ENCODE measurements at places on chromosomes 7 and 10. TPM values are rescaled to one million over a fixed set of nuclear protein-coding genes. Genes with fewer than 3 reads are reported as not detected.

DNA sequence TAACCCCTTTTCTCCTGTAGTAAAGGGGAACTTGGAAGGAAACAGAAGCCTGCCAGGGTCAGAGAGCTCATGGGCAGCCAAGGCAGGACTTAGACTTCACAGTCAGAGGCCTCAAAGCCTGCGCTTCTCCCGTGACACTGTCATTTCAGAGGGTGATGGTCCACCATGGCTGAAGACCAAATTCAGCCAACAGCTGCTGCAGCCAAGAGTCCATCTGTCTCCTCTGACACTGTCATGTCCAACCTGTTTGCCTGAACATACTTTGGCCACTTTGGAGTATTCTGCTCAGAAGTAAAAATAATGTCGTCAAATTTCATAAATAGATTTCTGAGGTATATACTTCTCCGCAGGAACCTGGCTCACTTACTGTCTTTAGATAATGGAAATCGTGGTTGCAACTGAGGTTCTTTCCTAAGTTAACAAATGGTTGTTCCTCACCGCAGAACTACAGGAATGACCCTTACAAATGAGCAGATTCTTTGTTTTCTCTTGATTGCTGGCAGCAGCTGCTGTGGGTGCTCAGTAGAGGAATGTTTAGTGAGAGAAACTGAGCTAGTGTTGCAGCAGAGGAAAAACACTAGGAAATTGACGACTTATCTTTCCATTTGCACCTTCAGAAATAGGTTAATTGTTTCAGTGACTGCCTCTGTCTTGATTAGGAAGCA, 626.5 kb downstream of the SDK1 start:
- H3K36me3 ChIP-seq: no peaks in the 10 kb centered on the region
- H3K27ac ChIP-seq: no peak overlapping the region
- no peak for DNase-seq
- no peaks in the 10 kb centered on the region for H3K4me1 ChIP-seq

GRCh38 chr7:40221836-40222235, 87.0 kb downstream of the SUGCT start:
- H3K27me3 ChIP-seq: no peaks in the 10 kb centered on the region
- H3K27ac ChIP-seq: no peak overlapping the region
- DNase-seq: no peak
- H3K36me3 ChIP-seq: no peaks in the 10 kb centered on the region

GRCh38 chr7:3267966-3268690, 32.9 kb upstream of the SDK1 start:
- H3K36me3 ChIP-seq: no peaks in the 10 kb centered on the region
- no peaks in the 10 kb centered on the region for H3K4me1 ChIP-seq
- no peak for DNase-seq
- no peak overlapping the region for H3K27ac ChIP-seq
- no peaks in the 10 kb centered on the region for H3K27me3 ChIP-seq
- H3K4me3 ChIP-seq: no peak overlapping the region

- H3K36me3 ChIP-seq: peaks cover 41% of the 10 kb centered on the region
- peak overlapping the region; percentile 99 for H3K4me3 ChIP-seq
- H3K27ac ChIP-seq: peak overlapping the region; percentile 100
- no peaks in the 10 kb centered on the region for H3K27me3 ChIP-seq
- no peak for DNase-seq
These were observed 105.3 kb upstream of the TNRC18 start for GRCh38 chr7:5528815-5529442.

DNA sequence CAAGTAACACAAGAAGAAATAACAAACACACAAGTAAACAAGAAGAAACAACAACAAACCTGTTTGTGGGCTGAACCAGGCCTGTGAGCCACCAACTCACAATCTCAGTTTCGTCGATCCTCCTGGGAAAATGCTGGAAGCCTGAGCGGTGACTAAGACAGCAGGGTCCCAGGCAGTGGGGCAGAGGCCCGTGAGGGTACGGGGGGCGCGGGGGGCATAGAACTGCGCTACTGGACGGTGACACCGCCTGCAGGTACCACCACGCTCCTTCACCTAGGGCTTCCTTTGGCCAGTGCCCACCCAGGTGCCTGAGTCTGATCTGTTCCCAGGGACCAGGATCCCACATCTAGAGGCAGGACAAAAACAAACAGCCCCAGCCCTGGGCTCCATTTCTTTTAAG, 3.4 kb upstream of the CALN1 start:
- DNase-seq: no peak
- no peaks in the 10 kb centered on the region for H3K4me1 ChIP-seq
- H3K27ac ChIP-seq: no peak overlapping the region

Gene EPHA1
- 13.9 TPM for total RNA-seq

GRCh38 chr10:6678956-6679355, 98.9 kb upstream of the PRKCQ start:
- no peak for DNase-seq
- no peaks in the 10 kb centered on the region for H3K36me3 ChIP-seq
- no peaks in the 10 kb centered on the region for H3K4me1 ChIP-seq
- H3K27ac ChIP-seq: no peak overlapping the region
- no peak overlapping the region for H3K4me3 ChIP-seq

Gene KLF14
- not detected for total RNA-seq

GRCh38 chr10:61464461-61465170, 11.4 kb upstream of the TMEM26 start:
- H3K4me3 ChIP-seq: no peak overlapping the region
- no peak for DNase-seq
- no peaks in the 10 kb centered on the region for H3K36me3 ChIP-seq
- no peak overlapping the region for H3K27ac ChIP-seq
- no peaks in the 10 kb centered on the region for H3K4me1 ChIP-seq

Gene AGAP9
- total RNA-seq: 6.0 TPM

DNA sequence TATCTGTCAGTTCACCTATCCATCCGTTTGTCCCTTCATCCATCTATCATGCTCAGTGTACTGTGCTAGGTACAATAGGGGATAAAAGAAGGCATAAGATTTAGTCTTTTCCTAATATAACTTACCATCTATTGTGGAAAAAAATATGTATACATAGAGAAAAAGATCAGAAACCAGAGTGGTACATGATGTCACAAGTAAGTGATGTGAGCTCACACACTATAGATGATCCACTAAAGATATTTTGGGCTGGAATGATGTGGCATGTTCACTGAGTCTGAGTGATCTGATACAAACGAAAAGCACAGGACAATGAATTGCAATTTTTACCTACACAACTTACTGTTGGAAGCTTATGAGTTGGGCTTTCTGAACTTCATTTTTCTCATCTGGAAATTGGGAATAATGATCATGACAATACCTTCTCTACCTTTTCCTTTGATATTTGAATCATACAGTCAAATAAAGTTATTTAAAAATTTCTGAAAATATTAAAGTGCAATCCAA, 2.7 kb upstream of the TFAM start:
- no peak overlapping the region for H3K4me3 ChIP-seq
- DNase-seq: no peak
- no peak overlapping the region for H3K27ac ChIP-seq

DNA sequence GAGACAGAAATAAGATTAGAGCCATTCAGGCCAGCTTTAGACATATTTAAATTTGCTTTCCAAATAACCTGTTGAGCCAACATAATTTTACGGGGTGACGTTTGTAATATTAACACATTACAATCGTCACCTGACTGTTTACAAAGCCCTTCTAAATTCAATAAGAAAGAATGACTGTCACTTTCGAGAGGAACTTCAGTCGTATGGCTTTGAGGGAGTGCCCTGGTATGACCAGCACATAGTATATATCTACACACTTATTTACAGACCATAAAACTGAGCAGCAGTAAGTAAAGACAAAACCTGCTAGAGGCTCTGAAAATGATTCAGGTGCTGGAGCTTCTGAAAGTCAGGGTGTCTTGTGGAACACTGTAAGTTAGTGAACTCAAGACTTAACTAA, 62.4 kb downstream of the BLNK start:
- H3K4me1 ChIP-seq: no peaks in the 10 kb centered on the region
- no peak for DNase-seq
- H3K36me3 ChIP-seq: no peaks in the 10 kb centered on the region
- H3K4me3 ChIP-seq: no peak overlapping the region
- H3K27ac ChIP-seq: no peak overlapping the region

DNA sequence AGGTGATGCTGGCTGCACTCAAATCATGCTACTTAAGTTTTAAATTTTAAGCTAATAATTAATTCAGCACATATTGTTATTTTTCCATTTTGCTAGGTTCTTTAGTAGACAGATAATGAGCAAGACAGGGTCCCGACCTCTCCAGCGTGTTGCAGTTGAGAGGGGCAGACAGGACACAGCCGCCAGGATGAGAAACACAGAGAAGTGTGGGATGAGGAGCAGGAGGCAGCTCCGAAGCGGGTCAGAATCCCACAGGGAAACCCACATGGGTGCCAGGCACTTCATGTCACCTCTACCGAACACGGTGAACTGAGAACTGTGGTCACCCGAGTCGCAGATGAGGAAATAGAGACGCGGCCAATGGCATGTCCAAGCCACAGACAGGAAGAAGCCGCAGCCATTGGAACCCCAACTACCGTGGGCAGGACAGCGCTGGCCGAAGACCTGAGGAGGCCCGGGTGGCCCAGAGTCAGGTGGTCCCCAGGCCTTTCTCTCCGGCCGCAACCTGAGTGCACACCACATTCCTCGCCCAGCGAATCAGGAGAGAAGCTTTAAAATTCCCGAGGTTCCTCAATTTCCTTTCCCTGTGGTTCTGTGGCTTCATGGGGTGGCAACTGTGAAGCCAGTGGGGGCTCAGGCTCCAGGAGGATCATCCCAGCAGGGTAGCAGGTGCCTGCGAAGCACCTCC, 213.0 kb downstream of the DNAJB6 start:
- DNase-seq: peak; percentile 32
- H3K27me3 ChIP-seq: no peaks in the 10 kb centered on the region
- no peaks in the 10 kb centered on the region for H3K4me1 ChIP-seq
- H3K4me3 ChIP-seq: no peak overlapping the region
- no peaks in the 10 kb centered on the region for H3K36me3 ChIP-seq

- H3K27me3 ChIP-seq: no peaks in the 10 kb centered on the region
- no peaks in the 10 kb centered on the region for H3K36me3 ChIP-seq
- H3K27ac ChIP-seq: no peak overlapping the region
- H3K4me3 ChIP-seq: no peak overlapping the region
These were observed 56.2 kb upstream of the CACUL1 start for GRCh38 chr10:118810796-118811505.

- no peaks in the 10 kb centered on the region for H3K27me3 ChIP-seq
- H3K4me1 ChIP-seq: no peaks in the 10 kb centered on the region
- DNase-seq: no peak
These were observed 67.8 kb upstream of the ATP6V0A4 start for GRCh38 chr7:138865843-138866242.

DNA sequence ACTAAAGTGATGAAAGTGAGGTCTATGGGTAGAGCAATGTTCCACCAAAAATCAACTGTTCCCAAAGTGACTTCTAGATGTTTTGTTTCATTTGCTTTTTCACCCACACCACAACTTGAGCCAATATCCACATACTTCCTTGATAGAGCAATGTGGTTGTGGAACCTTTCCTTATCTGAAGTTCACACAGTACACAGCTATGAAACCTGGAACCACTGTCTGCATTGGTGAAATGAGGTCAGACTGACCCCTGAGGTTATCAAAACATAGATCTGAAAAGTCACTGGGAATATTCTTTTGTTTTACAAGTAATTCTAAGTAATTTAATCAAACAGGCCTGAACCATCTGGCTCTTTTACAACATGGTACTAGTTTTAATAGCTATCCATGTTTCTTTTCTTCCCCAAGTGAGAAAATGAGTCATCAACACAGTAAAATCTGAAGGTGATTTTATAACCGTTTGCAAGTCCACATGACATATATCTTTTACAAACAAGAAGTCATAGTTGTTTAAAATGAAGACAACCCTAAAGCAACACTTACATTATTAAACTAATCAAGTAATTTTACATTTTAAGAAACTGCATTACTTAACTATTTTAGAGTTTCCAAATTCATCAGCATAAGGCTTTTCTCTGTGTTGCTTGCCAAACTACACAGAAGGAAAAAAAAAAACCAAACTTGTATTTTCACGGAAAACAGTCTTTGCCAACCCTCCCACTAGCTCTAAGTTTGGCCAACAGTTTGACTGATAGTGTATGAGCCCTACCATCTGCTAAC, 80.3 kb downstream of the LRRC17 start:
- peaks cover 4% of the 10 kb centered on the region for H3K4me1 ChIP-seq
- H3K27me3 ChIP-seq: no peaks in the 10 kb centered on the region
- no peak for DNase-seq
- H3K4me3 ChIP-seq: no peak overlapping the region

DNA sequence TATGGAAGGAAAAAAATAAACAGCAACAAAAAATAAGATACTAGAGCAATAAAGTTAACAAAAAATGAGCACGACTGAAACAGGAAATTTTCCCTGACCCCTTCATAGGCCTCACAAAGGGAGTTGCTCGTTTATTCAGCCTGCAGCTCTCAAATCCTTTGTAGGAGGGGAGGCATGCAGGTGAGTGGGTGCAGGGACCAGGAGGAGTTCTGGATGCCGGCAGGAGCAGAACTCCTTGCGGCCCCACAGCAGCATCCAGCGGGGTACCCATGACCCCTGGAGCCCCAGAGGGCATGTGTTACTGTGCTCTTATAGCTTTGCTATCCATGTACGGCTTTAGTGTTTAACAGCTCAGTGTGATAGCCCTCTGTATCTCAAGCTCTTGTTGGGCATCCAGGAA, 5.8 kb downstream of the TAS2R39 start:
- H3K27ac ChIP-seq: no peak overlapping the region
- H3K36me3 ChIP-seq: no peaks in the 10 kb centered on the region
- H3K4me3 ChIP-seq: no peak overlapping the region
- DNase-seq: no peak
- no peaks in the 10 kb centered on the region for H3K4me1 ChIP-seq

Gene ADCY1
- total RNA-seq: 3.9 TPM

Data from upper lobe of right lung (tissue), 1 donor.